ENCODE measurements at places on chromosomes 7 and 10.

- no peak for DNase-seq
Observed at GRCh38 chr7:111975346-111975745, 230.9 kb downstream of the DOCK4 start.

- no peak for DNase-seq
Observed at GRCh38 chr10:90741926-90742565, 115.8 kb downstream of the HTR7 start.

DNA sequence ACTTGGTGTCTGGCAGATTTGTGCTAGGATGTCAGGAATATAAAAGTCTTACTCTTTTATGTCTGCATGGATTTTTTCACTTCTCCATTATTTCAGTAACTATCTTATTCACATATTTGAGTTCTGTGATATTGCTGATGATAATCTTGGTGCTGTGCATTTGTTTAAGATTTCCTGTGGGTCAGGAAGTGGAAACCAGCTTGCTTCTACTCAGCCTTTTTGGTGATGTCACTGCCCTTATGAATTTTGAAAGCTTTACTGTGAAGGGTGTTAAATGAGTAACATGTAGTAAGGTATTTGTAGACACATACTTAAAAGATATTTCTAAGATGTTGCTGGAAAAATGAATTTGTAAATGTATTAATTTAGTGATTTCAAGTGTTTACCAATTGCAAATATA, 69.5 kb upstream of the VOPP1 start:
- no peak for DNase-seq

- no peak for DNase-seq
Observed at GRCh38 chr10:33612551-33612950, 278.1 kb upstream of the NRP1 start.

- DNase-seq = no peak
Observed at GRCh38 chr7:133365917-133366316, 113.0 kb downstream of the EXOC4 start.

DNA sequence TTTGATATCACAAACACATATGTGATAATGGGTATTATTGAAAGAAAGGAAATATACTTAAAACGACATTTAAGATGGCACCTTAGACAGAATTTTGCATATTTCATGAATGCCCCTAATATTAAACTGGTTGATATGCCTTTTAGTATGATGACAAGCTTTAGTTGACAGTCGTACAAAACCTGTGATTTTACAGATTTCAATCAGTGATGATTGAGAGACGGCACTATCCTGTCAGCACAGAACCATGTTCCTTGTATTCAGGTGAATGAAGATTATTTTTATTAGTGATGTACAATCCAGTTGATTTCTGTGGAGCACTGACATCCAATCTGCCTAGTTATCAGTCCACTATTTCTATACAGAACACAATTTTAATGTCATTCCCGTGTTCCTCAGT, 333.0 kb downstream of the CNTNAP2 start:
- DNase-seq = no peak

GRCh38 chr10:66215920-66216319, 709.9 kb upstream of the LRRTM3 start:
- DNase-seq = no peak

GRCh38 chr10:38605153-38605661, 511.1 kb downstream of the ZNF37A start:
- DNase-seq = no peak

DNA sequence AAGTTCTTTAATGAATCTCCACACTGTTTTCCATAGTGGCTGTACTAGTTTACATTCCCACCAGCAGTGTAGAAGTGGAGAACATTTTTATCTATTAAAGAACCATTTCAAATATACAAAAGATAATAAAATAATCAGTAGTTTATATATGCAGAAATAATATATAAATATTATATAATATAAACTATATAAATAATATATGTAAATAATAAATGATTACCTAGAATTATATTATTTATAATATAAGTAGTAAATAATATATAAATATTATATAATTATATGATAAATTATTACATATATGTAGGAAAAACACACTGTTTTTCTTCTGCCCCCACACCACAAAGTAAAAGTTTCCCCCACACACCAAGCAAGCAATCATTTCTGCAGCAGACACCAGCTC, 83.5 kb upstream of the NEUROD6 start:
- no peak for DNase-seq

DNA sequence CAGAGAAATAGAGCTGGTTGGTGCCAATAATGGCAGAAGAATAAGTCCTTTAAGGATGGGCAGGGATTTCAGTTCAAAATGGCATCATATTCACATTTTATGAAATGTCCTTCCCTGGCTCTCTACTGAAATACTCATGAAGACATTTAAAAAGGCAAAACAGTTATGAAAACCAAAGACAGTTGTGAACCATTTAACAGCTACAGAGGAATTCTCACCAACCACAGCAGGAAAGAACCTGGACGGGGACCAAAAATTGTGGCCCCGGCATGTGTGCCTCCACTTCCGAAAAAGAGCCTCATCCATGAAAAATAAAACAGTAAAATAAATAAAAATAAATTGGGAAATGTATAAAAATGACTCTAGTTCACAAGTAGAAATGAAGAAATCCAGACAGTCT, 539.5 kb downstream of the SUGCT start:
- no peak for DNase-seq

DNA sequence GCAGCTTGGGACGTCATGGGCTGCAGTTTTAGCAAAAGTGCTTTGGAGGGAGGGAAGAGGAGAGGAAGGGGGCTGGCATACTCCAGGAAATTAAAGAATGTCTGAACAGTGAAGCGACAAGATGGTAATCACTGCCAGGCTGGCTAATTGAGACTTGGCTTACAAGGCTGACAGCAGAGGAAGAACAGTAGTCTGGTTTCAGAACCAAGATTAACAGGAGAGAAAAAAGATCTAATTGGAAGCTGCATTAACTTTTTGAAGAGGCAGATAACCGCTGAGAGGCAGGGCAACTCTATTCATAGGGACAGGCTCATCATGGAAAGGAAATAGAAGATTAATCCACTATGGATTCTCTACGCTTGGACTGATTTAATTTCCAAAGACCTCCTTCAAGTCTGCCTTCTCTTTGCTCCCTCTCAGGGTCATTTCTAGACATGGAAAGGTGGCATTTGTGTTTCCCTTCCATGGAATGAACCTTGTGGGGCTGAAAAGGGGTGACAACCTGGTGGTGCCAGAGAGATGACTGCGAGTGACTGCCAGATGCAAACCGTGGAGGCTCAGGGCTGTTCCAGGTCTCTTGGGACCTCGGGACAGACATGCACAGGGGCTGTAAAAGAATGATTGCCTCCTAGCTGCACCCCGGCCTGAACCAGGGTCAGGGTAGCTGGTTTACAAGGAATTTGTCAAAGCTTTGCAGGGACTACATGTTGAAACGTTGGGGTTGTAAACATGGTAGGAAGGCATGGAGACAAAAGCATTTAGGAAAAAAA, 210.2 kb upstream of the NPY start:
- no peak for DNase-seq

GRCh38 chr10:126576336-126576735, 94.2 kb downstream of the C10orf90 start:
- DNase-seq = no peak

DNA sequence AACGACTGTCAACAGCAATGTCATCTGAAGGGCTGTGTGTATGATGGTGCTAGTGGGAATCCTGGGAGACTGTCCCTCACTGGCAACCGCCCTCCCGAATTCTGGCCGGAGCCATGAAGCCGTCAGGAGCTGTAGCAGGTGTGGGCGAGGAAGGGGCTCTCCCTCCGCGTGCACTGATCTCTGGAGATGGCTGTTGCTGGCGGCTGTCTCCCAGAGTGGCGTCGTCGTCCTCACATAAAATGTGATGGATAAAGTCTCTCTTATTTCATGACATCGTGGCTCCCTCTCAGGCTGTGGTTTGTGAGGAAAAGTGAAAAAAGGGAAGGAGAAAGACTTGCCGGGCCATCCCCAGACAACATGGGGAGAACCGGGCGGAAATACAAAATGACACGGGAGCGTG, 216.5 kb downstream of the DNAJB6 start:
- DNase-seq = no peak

DNA sequence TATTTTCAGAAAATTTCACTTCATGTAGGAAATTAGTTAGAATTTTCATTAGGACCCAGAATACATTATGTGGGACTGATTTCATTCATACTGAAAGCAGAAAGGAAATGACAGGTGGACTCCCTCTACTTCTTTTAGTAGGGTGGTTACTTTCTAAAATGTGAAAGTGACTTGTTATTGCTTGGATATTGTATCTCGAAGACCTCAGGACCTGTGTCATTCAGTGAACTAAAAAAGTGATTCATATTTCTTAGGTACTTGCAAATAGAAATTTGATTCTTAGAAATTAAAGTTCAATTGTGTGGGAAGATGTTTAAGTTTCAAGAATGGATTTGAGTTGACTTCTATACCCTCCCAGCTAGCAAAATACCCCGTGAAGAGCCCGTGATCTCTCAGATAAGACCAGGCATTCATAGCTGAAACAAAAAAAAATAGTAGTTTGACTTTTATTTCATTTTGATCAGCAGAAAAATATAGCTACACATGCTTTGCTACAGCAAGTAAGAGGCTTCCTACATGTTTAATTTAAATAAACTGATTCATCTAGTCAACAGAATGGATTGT, 1037.1 kb downstream of the GATA3 start:
- DNase-seq = no peak

GRCh38 chr7:145957160-145957890, 159.3 kb upstream of the CNTNAP2 start:
- no peak for DNase-seq

DNA sequence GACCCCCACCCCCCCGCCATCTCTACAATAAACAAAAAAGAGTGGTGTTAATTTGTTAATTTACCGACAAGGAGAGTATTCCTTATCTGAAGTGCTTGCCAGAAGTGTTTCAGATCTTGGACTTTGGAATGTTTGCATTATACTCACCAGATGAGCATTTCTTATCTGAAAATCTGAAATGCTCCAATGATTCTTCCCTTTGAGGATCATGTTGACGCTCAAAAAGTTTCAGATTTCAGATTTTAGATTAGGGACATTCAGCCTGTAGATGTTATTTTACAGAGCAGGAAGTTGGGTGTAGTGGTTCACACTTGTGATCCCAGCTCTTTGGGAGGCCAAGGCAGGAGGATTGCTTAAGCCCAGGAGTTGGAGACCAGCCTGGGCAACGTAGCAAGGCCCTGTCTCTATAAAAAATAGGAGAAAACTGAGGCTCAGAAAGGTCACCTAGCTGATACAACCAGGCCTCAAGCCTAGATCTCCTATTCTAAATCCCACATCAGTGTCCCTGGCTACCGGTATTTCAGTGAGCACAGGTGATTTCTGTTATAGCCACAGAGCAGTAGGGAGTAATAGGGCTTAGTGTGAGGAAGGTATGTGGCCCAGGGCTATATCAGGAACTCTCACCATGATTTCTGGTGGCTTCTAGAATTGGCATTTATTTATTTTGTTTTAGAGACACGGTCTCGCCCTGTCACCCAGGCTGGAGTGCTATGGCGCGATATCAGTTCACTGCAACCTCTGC, 35.4 kb downstream of the TMEM120A start:
- no peak for DNase-seq

DNA sequence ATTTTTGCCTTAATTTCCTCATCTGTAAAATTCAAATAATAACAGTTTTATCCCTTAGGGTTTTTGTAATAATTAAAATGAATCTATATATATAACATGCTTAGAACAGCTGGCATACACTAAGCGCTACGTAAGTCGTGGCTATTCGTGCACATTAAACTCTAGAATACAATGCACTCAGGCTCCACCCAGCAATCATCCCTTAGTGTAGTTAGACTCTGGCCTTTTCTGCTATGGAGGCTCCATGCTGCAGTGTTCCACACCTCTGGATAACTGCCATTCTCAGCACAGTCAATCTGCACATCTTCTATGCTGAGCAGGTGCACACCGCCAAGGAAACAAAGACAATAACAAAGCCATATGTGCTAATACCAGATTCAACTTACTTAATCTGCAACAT, 92.9 kb downstream of the IPMK start:
- no peak for DNase-seq

DNA sequence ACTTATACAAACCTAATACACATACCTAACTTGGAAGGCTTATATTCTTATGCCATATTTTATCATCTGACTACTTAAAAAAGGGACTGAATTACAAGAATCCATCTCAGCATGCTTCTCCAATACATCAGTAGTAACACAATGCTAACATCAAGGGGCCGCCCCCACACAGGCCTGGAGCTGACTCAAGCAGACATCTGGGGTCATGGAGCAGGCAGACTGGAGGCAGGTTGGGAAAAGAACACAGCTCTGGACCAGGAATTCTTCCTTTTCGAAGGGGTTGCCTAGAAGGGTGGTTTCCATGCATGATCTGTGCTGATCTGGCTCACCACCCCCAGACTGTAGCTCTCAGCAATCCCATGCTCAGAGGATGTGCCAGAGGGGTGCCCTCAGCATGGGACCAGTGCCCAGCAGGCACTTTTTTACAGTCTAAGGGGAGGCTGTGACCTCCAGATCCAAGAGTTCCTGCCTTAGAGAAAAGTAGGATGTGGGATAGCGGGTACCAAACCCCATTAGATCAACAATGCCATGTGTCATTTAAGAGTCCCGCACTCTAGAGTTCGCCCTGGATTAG, 26.1 kb upstream of the DUSP5 start:
- no peak for DNase-seq

GRCh38 chr10:59880971-59881510, 25.3 kb downstream of the CCDC6 start:
- no peak for DNase-seq

All from SIG-M5 (cell line).